Smooth muscle cell of the pulmonary artery (primary cell): ENCODE measurements at places on chromosomes 16 and 17. TPM values are rescaled to one million over a fixed set of nuclear protein-coding genes. Genes with fewer than 3 reads are reported as not detected.

SAMD14 gene
- 3.3 and 9.7 TPM in 2 replicates for total RNA-seq

PMP22 gene
- 68.1 and 78.1 TPM in 2 replicates for total RNA-seq

CTF1 gene
- 4.0 and 5.1 TPM in 2 replicates for total RNA-seq

TCAP gene
- 0.52 and 0.53 TPM in 2 replicates for total RNA-seq

ASPA gene
- 0.07 and 1.2 TPM in 2 replicates for total RNA-seq

KRTAP1-5 gene
- 0.72 and 1.6 TPM in 2 replicates for total RNA-seq

CRAMP1 gene
- 8.7 and 10.2 TPM in 2 replicates for total RNA-seq

HOXB4 gene
- total RNA-seq = 3.1 and 4.6 TPM in 2 replicates

KRT33A gene
- total RNA-seq = not detected in 2 replicates

ZP2 gene
- total RNA-seq = not detected in 2 replicates

KRTAP3-2 gene
- not detected in 2 replicates for total RNA-seq
